ENCODE measurements at places on chromosomes 3 and 15. TPM values are rescaled to one million over a fixed set of nuclear protein-coding genes. Genes with fewer than 3 reads are reported as not detected.

DNA sequence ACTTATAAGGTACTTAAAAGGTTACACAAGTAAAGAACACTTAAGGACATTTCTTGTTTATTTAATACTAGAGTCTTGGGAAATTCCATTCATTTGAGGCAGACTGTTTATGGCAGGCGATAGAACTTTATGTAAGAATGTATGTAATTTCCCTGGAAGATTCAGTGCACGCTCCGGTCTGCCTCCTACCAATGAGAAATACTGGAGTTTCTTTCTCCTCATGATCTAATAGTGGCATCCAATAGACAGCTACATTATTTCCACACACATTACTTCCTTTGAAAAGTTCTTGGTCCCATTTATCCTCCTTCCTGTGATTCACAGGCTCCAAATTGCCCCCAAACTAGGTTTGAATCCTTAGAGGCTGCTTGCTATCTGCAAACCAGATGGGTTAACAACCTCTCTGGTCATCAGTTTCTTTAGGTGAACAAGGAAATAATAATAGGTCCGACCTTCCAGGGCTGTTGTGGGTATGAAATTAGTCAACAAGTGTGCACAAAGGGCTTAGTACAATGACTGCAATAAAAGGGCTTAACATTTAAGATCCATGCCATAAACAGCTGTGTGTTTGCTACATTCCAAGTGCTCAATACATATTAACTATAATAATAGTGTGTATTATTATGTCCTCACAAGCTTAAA lies 30.7 kb downstream of the EIF4E3 start:
- H3K27ac ChIP-seq = no peak overlapping the region
- H3K36me3 ChIP-seq = no peaks in the 10 kb centered on the region

DNA sequence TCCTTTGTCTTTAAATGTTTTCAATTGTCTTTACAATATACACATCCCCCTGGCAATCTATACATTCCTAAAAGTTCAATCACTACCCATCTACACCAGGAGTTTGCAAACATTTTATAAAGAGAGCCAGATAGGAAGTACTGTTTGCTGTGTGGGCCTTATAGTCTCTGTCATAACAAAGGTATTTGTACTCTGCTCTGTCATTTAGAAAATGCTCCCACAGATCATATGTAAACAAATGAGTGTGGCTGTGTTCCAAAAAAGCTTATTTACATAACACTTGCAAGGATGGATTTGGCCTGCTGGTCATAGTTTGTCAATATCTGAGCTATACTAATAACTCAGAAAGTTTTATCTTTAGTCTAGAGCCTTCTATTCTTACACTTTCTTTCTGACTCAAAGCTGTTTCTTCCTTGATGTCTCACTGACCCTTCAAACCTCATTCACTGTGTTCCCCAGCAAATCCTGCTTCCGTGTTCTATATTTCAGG lies 511.9 kb downstream of the GBE1 start:
- DNase-seq = no peak
- no peaks in the 10 kb centered on the region for H3K4me1 ChIP-seq
- H3K4me3 ChIP-seq = no peak overlapping the region
- no peaks in the 10 kb centered on the region for H3K36me3 ChIP-seq
- H3K27me3 ChIP-seq = no peaks in the 10 kb centered on the region
- H3K27ac ChIP-seq = no peak overlapping the region

GRCh38 chr15:31367730-31368344 lies 41.2 kb downstream of the KLF13 start:
- no peak overlapping the region for H3K4me3 ChIP-seq
- DNase-seq = no peak
- peak overlapping the region; percentile 74 for H3K27ac ChIP-seq
- peaks cover 11% of the 10 kb centered on the region for H3K36me3 ChIP-seq
- H3K27me3 ChIP-seq = no peaks in the 10 kb centered on the region

DNA sequence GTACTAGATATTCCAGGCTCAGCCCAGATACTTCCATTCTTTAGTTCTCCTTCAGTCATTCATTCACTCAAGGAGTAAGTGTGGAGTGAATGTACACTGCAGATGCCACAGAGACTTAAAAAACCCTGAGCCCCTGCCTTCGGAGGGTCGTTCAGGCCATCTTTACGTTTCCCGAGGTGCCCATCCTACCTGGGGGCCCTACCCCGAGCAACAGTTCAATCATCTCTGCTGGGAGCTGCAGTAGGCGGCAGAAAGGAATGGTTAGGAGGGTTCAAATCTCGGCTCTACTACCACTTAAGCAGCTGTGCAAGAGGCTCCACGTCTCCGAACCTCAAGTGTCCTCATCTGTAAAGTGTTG lies 613 bp downstream of the SEC13 start:
- no peak for DNase-seq
- peaks cover 8% of the 10 kb centered on the region for H3K4me1 ChIP-seq
- peak overlapping the region; percentile 95 for H3K4me3 ChIP-seq
- H3K27me3 ChIP-seq = no peaks in the 10 kb centered on the region

DNA sequence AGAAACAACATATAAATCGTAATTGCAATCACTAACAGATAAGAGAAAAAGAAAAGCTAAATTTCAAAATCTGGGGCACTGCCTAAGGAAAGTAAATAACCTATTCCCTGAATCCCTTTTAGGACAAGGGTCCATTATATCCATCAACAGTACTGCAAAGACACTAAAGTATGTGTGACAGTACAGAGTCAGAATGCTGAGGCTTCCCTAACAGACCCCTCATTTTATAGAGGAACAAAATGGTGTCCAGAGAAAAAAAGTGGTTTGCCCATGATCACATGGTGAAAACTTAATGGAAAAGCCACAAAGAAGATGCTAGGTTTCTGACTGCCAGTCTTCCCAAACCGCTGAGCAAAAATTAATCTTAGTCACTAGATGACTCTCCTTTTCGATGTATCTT lies 93.8 kb downstream of the DHX30 start:
- H3K27me3 ChIP-seq = no peaks in the 10 kb centered on the region
- no peak for DNase-seq
- H3K36me3 ChIP-seq = peaks cover 41% of the 10 kb centered on the region
- H3K4me3 ChIP-seq = no peak overlapping the region

- H3K4me3 ChIP-seq = no peak overlapping the region
- no peak overlapping the region for H3K27ac ChIP-seq
- no peak for DNase-seq
- no peaks in the 10 kb centered on the region for H3K27me3 ChIP-seq
- H3K36me3 ChIP-seq = no peaks in the 10 kb centered on the region
- no peaks in the 10 kb centered on the region for H3K4me1 ChIP-seq
Observed at GRCh38 chr15:55764398-55764797, 21.4 kb upstream of the PRTG start.

DNA sequence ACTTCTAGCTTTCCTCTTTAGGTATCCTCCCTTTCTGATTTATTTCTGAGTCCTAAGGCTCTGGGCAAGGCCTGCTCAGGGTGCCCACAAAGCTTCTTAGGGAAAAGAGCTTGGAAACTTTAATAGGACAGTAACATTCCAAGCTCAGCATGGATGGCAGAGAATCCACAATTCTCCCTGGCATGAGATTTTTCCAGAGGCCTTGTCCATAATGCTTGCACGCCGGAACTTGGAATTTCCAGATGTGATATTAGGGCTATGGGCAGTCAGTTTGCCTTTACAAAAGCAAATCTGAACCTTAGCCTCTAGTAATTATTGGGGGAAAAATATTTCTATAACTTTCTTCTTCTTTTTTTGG lies 139.0 kb upstream of the RBMS3 start:
- peak overlapping the region; percentile 5 for H3K4me3 ChIP-seq
- no peaks in the 10 kb centered on the region for H3K27me3 ChIP-seq
- peaks cover 11% of the 10 kb centered on the region for H3K4me1 ChIP-seq
- peak overlapping the region; percentile 47 for H3K27ac ChIP-seq

Gene CHP1
- total RNA-seq = 294 TPM

Gene PCOLCE2
- total RNA-seq = 58.1 TPM
